Stimulated activated naive B cell treated with anti-CD40 and anti-IgM and Interleukin-4, amounts not matched to agents 10 μg/mL and 1 μg/mL and 100 μg/mL, for 72 hours (primary cell): ENCODE measurements at places on chromosomes 5 and 9.

GRCh38 chr9:135809166-135809565 is 98.2 kb downstream of the CAMSAP1 start:
- no peak for DNase-seq

GRCh38 chr9:95311961-95312360 is 5.5 kb downstream of the FANCC start:
- DNase-seq = no peak

DNA sequence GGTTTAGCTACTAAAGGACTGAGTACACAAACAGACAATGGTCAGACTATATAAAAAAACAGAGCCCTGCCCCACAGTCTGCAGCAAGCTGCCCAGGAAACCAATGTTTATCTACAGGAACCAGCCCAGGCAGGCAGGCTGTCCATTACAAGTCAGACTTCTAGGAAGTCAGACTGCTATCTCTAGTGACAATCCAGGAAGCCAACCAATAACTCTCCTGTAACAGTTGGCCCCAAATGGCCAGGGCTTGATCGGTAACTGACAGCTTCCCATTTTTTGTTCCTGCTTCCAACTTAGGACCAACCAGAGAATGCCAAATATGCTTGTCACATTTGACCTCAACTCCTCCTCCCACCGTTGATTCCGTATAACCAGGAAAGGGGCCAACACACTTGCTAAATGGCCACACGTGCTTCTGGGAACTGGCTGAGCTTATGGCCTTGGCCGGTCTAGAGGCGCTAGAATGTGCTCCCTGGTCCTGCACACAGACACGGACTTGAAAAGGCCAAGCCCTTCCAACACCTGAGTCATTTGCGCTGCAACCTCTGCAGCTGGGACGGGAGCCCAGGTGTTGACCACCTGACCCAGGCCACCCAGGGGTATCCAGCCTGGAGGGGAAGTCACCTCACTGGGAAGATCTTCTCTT is 79.6 kb upstream of the CDK20 start:
- DNase-seq = no peak

DNA sequence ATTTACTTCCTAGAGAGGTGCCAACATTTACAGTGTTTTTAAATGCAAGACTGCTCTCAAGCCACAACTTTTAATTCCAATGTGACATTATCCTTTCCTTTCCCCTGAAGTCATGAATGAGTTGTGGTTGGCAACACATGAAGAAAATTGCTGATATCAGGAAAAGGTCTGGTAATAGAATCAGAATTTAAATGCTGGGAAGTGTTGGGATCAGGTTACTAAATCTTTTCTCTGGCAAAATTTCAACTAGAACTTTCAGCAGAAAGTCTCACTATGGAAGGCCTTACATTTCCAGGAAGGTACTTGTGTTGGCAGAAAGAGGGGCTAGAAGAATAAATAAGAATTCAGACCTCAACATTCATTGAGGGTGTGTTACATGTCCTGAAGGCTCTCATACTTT is 10.6 kb upstream of the SLC44A1 start:
- DNase-seq = no peak

- no peak for DNase-seq
These were observed 111.7 kb upstream of the CXCL14 start for GRCh38 chr5:135690466-135690865.

DNA sequence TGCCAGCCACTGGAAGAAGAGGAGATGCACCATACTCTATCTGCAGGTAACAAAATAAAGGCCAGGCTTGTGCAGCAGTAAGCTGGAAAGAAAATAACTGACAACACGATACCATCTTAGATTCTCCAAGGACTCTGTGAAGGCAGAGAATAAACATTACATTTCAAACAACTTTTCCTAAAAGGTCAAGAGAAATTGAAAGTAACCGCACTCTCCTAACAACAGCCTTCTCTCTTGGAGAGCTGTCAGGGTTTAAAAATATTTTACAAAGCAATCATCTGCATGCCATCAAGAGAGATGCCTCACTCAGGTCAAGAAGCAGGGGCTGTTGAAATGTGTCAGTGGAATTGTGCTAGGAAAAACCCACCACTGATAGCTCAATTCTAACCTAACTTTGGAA is 13.5 kb upstream of the TTLL11 start:
- DNase-seq = no peak

DNA sequence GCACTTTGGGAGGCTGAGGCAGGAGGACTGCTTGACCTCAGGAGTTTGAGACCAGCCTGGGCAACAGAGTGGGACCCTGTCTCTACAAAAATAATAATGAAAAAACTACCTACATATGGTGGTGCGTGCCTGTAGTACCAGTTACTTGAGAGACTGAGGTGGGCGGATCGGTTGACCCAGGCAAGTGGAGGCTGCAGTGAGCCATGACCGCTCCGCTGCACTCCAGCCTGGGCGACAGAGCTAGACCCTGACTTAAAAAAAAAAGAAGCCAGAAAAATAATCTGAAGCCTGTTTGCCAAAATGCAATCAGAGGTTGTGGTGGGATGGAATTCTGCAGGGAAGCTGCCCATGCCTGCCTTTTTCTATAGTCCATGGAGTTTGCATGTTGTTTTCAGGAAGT is 50.4 kb upstream of the GGTA1 start:
- DNase-seq = no peak
